ENCODE measurements at places on chromosomes 16 and 17. TPM values are rescaled to one million over a fixed set of nuclear protein-coding genes. Genes with fewer than 3 reads are reported as not detected.

The SLFN14 gene
- total RNA-seq = not detected

The HS3ST4 gene
- not detected for total RNA-seq

The TP53TG3C gene
- total RNA-seq = 0.50 TPM

The CX3CL1 gene
- total RNA-seq = 0.07 TPM

The PABPN1L gene
- not detected for total RNA-seq

The C16orf46 gene
- 0.40 TPM for total RNA-seq

The ITGB3 gene
- total RNA-seq = 4.7 TPM

Measured in A549 treated with dexamethasone at 1 μM for 4 hours (cell line).